ENCODE measurements at places on chromosomes 7 and 10.
A peak's percentile ranks its signal among the peaks of the same experiment; 100 is the strongest.

- DNase-seq: no peak
Observed at GRCh38 chr7:102119925-102120324, 166.7 kb upstream of the SH2B2 start.

- peak; percentile 77 for DNase-seq
Observed at GRCh38 chr10:48604991-48605508, at the start of gene ARHGAP22. ARHGAP22 (minus strand) TSS chr10:48605073; CDS start chr10:48604796, 277 bp downstream.

- DNase-seq: no peak
Observed at GRCh38 chr10:89710753-89711152, 9.4 kb downstream of the KIF20B start.

- no peak for DNase-seq
Observed at GRCh38 chr7:155153676-155154075, 83.6 kb downstream of the HTR5A start.

DNA sequence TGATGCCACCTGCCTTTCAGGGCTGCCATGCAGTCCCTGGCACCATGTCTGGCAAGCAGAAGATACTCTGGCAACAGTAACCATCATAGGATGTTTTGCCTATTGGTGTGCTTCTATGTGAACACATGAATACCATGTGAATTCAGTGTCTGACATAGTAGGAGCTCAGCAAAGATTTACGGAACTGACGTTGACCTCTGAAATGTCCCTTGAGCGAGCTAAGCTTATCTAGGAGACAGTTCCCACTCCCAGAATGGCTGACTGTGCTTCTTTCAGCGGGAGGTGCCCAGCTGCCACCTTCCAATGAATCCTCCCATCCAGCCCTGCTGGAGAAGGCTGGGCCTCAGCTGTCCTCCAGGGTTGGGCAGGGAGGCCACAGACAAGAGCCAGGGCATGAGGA, 71.2 kb upstream of the LRRC18 start:
- no peak for DNase-seq

DNA sequence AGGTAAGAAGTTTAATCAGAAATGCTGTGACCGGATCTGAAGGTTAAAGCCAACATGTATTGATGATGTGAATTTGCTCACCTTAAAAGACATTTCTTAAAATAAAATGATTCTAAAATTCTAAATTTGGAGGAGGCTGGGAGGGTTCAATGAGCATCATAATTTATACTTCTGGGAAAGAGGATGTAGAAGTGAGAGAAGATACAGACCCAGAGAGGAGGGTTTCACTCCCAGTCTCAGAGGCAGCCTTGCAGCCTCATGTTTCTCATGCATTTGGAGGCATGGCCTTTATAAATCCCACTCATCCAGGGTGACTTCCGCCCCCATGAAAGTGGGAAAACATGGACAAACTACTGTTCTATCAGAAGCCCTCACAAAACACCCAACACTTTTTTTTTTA, 305.6 kb upstream of the PITRM1 start:
- no peak for DNase-seq

GRCh38 chr10:132449051-132449810, 52.2 kb downstream of the PWWP2B start:
- DNase-seq: no peak

- DNase-seq: no peak
Observed at GRCh38 chr10:73975388-73975787, 22.5 kb upstream of the VCL start.

GRCh38 chr10:133170092-133170491, 10.1 kb downstream of the KNDC1 start:
- no peak for DNase-seq

- no peak for DNase-seq
Observed at GRCh38 chr7:3806516-3806915, 505.5 kb downstream of the SDK1 start.

DNA sequence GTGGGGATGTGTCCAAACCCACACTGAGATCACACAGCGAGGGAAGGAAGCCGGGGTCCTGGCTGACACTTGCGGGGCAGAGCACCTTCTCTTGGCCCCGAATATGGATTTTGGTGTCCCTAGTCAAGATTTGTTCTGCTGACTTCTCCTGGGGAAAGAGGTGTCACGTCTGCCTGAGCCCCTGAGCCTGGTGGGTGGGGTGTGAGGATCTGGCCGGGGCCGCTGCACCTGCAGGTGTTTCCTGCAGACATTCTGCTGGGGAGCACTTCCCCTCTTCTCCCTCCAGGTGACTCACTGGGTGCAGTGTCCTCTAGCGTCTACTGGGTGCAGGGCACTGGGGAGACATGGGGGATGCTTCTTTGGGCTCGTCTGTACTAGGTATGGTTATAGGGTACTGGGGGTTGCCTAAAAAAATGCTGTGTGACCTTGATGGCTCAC, 99.2 kb downstream of the GRK5 start:
- DNase-seq: no peak

DNA sequence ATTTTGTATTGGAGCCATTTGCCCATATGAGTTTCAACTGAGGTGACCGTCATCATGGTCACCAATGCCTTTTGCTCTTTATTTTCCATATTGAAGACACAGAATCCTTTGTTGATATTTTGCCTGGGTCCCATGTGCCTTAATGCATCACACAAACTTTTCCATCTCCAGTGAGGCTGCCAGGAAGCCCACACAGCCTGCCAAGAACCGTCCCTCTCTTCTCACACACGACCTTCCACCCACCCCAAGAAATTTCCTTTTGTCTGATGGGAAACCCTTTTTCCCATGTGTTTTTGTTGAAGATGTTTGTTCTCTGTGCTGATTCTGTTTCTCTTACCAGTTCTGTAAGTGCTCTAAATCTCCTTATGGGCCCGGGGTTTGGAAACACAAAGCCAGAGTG, 168.9 kb downstream of the CSTF2T start:
- DNase-seq: no peak

DNA sequence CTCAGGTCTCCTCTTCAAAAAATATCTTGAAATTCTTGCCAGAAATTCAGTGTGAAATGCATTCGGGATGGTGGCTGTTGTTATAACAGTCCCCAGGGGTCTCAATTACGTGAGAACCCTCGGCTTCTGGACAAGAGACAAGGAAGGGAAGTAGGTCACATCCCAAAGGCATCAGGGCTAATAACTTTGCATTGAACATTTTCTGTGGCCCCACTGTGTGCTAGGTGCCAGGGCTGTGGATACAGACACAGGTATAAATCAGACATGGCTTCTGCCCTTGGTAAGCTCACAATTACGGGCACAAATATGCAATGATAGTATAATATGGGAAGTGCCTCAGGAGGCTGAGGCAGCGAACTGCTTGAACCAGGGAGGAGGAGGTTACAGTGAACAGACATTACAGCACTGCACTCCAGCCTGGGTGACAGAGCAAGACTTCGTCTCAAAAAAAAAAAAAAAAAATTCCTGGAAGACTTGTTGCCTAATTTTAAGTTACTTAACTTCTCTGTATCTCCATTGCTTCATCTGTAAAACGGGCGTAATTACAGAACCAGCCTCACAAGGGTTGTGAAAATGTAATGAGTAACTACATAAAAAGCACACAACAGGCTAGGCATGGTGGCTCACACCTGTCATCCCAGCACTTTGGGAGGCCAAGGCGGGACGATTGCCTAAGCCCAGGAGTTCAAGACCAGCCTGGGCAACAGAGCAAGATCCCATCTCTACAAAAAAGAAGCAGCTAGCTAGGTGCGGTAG, 2.5 kb upstream of the RHBDD2 start:
- DNase-seq: no peak

- no peak for DNase-seq
Observed at GRCh38 chr7:113752289-113752688, 166.5 kb downstream of the PPP1R3A start.

DNA sequence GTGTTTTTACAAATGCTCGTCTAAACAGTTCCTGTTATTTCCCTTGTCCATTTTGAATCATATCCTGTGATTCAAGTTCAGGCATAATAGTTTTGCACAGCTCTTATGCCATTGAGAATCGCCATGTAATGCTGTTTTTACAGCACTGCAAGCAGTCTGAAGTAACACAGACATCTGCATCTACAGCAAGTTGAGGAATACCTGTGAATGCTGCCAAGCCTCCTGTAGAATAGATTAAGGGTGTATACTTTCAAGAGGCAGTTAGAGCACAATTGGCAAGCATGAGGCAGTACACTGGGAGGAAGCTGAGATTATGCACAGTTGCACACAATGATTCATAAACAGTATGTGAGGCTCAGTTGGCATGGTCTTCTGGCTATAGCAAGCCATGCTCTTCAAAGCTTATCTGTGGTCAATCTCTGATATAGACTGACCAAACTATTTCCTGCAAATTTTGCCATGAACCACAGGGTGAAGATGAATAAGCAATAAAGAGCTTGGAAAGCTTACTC, 121.9 kb upstream of the AKR1E2 start:
- DNase-seq: no peak

DNA sequence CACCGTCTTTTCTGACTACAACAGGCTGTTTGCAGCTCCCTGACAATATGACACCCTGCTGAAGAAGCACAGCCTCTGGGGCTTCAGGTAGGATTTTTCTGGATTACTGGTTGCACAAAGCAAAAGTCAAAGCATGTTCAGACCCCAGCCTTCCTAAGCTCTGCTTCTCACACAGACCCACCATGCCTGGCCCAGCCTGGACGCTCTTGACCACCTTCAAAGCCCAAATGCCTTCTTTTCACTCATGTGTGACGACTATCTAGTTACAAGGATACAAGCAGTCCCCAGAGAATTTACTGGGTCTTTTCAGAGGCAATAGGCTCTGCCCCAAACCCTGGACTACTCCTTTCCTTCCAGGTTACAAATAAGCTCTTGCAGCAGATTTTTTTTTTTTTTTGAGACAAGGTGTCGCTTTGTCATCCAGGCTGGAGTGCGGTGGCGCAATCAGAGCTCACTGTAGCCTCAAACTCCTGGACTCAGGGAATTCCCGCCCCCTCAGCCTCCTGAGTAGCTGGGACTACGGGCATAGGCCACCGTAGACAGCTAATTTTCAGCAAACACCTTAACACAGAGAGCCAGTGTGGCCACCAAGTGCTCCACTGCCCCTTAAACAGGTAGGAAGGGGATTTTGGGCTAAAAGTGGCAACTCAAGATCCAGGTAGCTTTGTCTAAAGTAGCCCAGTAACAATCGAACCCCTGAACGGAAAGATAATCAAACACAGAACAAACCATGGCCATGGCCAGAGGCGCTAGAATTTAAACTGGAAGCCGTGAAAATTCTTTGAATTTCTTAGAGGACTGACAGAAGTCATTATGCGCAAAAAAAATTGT, 16.2 kb downstream of the SVIL start:
- no peak for DNase-seq

- DNase-seq: no peak
Observed at GRCh38 chr10:129683519-129683918, 216.5 kb downstream of the MGMT start.

Data from substantia nigra (tissue), 51 donors.